ENCODE measurements at places on chromosomes 2 and 18.
A peak's percentile ranks its signal among the peaks of the same experiment; 100 is the strongest.

GRCh38 chr2:621303-622099, 55.7 kb downstream of the TMEM18 start:
- DNase-seq: no peak

GRCh38 chr2:10688921-10689807, 611 bp downstream of the NOL10 start:
- DNase-seq: no peak

- DNase-seq: peak; percentile 37
These were observed 397.7 kb upstream of the HNRNPA3 start for GRCh38 chr2:176814740-176815367.

DNA sequence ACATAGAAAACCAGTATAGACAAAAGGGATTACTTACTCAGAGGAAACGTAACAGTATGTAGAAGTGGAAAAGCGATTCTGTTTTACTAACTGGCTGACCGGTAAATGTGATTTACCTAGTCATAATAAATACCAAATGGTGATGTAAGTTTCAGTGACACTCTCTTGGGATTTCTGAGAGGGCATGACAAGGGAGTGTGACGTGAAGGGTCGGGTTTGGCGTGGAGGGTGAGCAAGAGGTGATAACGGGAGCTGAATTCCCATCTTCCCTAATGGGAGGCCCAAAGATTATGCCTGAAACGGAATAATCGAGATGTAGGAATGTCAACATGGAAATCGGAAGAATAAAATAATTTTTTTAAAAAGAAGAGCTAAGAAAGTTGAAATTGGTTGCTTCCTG, 12.7 kb upstream of the GNAL start:
- DNase-seq: no peak
